ENCODE measurements at places on chromosomes 3 and 15.

GRCh38 chr3:195566797-195567196 is 16.9 kb downstream of the APOD start:
- DNase-seq = no peak

GRCh38 chr3:157868196-157868595 is 238.0 kb downstream of the SHOX2 start:
- no peak for DNase-seq

DNA sequence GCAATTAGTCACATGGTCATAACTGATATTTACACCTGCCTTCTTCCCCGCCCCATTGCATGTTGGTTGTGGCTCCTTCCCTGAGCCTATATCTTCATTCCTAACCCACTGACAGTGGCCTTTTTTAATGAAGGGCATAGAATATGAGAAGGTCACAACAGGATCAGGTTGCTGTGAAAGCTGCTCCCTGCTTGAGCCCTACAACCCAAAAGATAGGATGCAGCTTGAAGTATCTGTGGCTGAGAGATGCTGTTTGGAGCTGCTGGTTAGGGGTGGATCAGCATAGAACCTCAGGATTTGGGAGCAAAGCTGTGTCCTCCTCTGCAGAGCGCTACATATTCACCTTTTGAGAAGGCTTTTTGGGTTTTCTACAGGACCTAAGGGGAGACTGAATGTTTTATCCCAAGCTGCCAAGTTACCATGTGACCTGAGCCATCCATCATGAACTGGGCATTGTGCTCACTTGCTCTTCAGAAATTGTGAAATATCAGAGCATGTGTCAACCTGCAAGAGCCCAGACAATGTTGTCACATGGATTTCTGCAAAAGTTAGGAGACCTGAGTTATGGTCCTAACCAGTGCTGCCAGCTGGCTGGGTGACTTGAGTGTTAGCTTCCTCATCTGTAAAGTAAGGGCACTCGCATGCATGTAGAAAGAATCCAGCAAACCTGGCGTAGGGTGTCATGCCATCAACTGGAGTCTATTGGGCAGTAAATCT is 49.8 kb upstream of the ARL8B start:
- DNase-seq = no peak

GRCh38 chr3:280681-281080 is 84.1 kb downstream of the CHL1 start:
- DNase-seq = no peak

GRCh38 chr15:85306946-85307686 is 73.3 kb upstream of the AKAP13 start:
- no peak for DNase-seq

GRCh38 chr3:32106929-32107362 is 526 bp downstream of the GPD1L start:
- no peak for DNase-seq

- DNase-seq = no peak
Measured at GRCh38 chr15:78536134-78536533, 4.1 kb upstream of the PSMA4 start.
